Substantia nigra (tissue), 51 donors: ENCODE measurements at places on chromosomes 13 and 19.

GRCh38 chr13:51225029-51225428, 2.8 kb downstream of the FAM124A start:
- DNase-seq: no peak

DNA sequence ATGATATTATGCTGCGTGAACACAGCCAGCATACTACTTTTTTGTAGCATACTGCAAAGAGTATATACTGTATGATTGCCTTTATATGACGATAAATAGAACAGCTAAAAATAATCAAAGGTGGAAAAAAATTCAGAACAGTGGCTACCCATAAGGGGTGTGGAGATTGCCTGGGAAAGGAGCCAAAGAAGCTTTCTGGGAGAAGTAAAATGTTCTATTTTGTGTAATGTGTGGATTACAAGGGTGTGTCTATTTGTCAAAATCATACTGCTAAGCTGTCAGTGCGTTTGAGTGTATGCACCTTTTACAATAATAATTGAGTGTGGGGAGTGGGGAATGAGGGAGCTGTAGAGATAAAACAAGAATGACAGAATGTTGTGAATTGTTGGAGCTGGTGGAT, 45.2 kb upstream of the MTIF3 start:
- no peak for DNase-seq

GRCh38 chr13:36674337-36675212, 755 bp downstream of the SERTM1 start:
- DNase-seq: no peak

- no peak for DNase-seq
Measured at GRCh38 chr13:46593398-46593797, 40.4 kb downstream of the LRCH1 start.

- DNase-seq: no peak
Measured at GRCh38 chr19:29545866-29546582, 20.2 kb downstream of the VSTM2B start.

DNA sequence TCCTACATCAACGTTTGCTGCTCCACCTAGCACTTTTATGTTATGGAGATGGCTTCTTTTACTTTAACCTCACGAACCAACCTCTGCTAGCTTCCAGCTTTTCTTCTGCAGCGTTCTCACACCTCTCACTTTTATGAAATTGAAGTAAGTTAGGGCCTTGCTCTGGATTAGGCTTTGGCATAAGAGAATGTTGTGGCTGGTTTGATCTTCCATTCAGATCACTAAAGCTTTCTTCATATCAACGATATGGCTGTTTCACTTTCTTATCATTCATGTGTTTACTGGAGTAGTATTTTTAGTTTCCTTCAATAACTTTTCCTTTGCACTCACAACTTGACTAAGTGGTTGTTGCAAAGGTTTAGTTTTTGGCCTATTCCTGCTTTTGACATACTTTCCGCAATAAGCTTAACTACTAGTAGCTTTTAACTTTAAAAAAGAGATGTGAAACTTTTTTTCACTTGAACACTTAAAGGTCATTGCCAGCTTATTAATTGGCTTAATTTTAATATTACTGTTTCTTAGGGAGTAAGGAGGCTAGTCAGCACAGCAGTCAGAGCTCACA, 60.0 kb upstream of the SPRY2 start:
- DNase-seq: no peak

DNA sequence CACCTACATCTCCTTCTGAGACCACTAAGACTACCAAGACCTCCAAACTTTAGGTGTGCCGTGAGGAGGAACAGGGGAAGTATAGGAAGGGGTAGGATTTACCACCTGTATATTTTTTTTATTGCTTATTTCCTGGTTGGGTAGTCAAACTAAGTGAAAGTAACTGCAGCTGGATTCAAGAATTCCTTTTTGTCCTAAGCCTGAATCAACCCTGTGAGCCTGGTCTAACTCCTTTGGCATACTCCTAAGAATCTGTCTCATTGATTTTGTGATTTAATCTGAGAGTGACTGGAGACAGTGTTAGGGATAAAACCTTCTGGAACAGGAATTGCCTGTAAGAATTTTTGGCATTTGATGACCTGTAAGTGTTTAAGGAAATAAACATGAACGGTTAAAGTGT, 523.5 kb upstream of the MIR17HG start:
- no peak for DNase-seq
